CD4-positive, alpha-beta T cell (primary cell): ENCODE measurements at places on chromosomes 13 and 19.

DNA sequence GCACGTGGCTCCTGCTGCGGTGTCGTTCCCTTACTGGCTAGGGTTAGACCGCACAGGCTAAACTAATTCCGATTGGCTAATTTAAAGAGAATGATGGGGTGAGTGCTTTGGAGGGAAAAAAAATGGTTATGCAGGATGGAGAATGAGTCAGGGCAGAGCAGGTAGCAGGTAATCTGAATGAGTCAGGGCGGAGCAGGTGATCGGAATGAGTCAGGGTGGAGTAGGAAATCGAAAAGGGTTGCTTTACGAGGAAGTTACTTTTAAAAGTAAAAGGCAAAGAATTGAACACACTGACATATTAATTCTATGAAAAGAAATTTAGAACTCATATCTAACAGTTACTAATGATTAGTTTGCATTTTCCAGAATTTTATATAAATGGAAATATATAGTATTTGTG lies 335.5 kb downstream of the FOXO1 start:
- DNase-seq = no peak

GRCh38 chr19:45124021-45124420 lies 31.0 kb downstream of the PPP1R37 start:
- DNase-seq = no peak

DNA sequence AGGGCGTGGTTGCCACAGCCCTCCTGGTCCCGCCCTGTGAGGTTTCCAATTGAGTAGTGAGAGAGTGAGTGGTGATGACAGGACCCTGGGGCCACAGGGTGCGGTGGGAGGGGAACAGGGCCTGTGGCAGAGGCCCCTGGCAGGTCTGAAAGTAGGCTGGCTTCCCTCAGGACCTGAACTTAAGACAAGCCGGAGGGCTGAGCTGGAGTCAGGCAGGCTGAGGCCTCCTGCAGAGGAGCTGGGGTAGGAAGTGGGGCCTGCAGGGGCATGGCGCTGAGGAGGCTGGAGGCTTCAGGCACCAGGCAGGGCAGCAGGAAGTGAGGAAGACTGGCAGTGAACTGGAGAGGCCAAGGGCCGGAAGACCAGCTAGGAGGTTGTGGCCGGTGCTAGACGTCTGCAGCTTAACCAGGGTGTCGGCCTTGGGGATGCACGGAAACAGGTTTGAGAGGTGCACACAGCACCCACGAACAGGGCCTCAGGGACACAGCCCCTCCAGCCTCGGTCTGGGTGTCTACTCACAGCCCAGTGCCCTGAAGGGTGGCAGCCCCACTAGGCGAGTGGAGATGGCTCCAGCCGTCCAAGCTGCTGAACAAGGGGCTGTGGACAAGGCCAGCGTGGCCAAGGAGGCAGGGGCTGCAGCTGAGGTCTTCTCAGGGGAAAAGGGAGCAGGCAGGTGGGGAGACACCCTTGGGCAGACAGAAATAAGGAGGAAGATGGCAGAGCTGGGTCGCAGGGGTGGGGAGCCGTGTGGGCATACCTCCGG lies 17.8 kb downstream of the POP4 start:
- DNase-seq = no peak

DNA sequence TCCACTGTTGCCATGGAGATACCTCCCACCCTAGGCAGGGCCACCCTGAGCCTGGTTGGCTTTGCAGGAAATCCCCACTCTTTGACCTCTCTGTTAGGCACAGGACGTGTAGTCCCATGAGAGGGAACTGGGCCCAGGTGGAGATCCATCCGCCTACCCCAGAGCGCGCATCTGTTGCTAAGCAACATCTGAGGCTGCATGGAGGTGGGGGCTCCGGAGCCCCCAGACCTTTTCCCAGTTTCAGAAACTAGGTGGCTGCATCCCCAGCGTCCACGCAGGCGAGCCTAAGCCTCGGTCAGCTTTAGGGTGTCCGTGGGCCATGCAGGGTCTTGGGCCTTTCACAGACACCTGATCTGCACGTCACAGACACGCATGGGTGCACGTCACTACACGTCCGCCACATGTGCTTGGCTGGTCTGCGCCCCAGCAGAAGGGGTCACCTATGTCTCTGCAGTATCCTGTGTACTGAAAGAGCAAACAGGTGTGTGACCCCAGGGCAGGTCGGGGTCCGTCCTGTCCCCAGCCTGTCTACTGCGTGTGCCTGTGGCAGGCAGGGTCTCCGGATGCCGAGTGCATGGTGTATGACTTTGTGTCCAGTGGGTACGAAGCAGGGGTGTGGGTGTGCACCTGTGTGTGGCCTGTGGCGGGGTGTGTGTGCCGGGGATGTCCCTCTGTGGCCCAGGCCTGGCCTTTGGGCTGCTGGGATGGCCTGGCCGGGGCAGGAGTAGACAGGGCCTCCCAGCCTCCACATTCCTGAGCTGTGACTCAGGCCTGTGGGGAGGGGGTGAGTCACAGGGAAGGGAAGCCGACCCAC lies 4.1 kb upstream of the CIRBP start:
- no peak for DNase-seq

- no peak for DNase-seq
Measured at GRCh38 chr19:27828829-27829228, 1384.1 kb downstream of the UQCRFS1 start.

- peak; percentile 57 for DNase-seq
Measured at GRCh38 chr19:45469945-45470761, 2.4 kb downstream of the FOSB start.

- DNase-seq = peak; percentile 39
Measured at GRCh38 chr19:42129399-42130253, 2.6 kb downstream of the POU2F2 start.

- DNase-seq = no peak
Measured at GRCh38 chr13:96202315-96202714, 112.4 kb downstream of the HS6ST3 start.

DNA sequence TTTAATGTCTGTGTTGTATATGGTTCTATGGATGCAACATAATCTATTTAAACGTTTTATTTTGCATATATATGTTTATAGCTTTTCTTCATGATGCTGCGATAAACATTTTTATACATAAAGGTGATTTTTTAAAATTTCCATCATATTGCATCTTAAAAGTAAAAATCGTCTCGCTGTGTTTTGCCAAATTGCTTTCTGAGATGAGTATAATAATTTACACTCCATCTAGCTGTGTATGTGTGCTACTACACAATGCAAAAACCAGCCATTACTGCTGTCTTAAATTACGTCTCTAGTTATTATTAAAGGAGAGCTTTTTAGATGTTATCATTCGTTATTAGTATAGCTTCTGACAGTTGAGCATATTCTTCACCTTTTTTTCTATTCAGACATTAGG lies 37.2 kb downstream of the METTL21C start:
- no peak for DNase-seq

GRCh38 chr13:40966298-40966697 lies 52.8 kb downstream of the ELF1 start:
- DNase-seq = no peak

- DNase-seq = no peak
Measured at GRCh38 chr13:38819596-38819995, 132.7 kb downstream of the FREM2 start.

DNA sequence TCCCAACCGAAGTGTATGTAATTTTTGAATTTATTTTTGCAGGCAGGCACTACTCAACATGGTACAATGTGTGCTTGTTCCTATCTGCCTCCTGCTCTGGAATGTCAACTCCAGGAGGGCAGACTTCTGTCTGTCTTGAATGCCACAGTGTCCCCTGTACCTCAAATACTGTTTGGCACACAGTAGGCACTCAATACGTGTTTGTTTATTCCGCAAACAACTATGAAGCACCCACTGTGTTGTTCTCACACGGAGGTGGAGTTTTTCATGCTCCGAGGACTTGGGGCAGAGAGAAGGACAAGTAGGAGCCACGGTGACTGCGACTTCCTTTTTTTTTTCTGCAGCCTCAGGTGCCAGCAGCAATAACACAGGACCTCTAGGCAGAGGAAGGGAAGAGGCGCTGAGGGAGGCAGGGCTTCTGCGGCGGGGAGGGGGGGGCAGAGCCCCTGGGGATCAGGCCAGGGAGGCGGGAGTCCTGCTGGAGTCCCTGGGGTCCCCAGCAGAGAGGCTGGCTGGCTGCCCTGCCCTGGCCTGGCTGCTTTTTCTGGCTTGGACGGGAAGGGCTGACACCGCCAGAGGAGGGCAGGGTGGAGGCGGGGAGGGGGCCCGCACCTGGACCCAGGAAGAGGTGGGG lies 29.3 kb upstream of the TNFAIP8L1 start:
- DNase-seq = no peak

- DNase-seq = no peak
Measured at GRCh38 chr19:35764432-35765315, 6.7 kb downstream of the PROSER3 start.

GRCh38 chr19:53004242-53004641 lies 9.5 kb upstream of the ERVV-1 start:
- DNase-seq = no peak

- DNase-seq = no peak
Measured at GRCh38 chr13:90445179-90445578, 902.3 kb upstream of the MIR17HG start.

DNA sequence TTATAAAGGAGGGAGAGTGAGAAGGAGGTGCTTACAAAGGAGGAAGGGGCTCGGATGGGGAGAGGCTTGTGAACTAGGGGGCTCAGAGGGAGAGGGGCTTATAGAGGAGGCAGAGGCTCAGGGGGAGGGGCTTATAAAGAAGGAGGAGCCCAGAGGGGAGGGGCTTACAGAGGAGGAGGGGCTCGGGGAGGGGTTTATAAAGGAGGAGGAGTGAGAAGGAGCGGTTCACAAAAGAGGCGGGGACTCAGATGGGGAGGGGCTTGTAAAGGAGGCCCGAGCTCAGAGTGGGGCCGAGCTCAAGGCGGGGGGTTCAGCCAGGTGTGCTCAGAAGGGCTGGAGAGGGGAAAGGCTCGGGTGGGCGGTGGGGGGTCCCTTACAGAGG lies 500 bp downstream of the SMIM24 start:
- no peak for DNase-seq

- peak; percentile 32 for DNase-seq
Measured at GRCh38 chr13:80979035-80979641, 638.2 kb upstream of the SPRY2 start.

GRCh38 chr13:94353167-94353710 lies 126.2 kb downstream of the DCT start:
- DNase-seq = no peak

DNA sequence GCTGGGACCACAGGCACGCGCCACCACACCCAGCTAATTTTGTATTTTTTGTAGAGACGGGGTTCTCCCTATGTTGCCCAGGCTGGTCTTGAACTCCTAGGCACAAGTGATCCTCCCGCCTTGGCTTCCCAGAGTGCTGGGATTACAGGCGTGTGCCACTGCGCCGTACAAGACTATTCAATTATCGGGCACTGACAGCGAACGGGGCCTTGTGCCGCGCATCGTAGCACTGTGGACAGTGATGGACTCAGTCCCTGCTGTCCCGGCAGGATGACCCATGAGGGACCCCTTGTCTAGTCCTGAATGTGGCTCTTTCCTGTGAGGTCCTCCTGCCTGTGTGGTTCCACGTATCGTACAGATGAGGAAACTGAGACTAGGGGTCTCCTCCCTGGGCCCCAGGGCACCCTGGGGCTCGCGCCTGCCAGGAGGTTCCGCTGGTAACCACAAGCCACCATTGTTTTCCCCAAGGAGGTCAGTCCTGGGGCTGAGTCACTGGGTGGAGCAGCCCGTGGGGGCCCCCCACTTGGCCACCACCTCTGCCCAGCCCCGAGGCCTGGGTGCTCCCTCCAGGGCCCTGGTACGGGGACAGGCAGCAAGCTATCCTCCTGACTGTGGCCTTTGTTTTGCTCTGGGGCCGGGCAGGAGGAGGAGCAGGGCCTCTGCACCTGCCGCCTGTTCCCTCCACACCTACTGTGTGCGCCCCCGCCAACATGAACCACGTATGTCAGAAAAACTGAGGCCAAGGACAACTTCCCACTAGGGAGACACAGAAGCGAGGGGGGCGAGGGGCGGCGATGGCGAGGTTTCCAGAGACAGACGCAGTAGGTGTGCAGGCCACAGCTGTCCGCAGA lies 2.9 kb upstream of the TCF3 start:
- DNase-seq = no peak

GRCh38 chr19:18746401-18747325 lies 44.4 kb downstream of the COMP start:
- DNase-seq = no peak

- DNase-seq = no peak
Measured at GRCh38 chr13:73825143-73825542, 309.1 kb downstream of the KLF12 start.

GRCh38 chr19:43664018-43664417 lies 6.0 kb downstream of the PLAUR start:
- DNase-seq = peak; percentile 31

DNA sequence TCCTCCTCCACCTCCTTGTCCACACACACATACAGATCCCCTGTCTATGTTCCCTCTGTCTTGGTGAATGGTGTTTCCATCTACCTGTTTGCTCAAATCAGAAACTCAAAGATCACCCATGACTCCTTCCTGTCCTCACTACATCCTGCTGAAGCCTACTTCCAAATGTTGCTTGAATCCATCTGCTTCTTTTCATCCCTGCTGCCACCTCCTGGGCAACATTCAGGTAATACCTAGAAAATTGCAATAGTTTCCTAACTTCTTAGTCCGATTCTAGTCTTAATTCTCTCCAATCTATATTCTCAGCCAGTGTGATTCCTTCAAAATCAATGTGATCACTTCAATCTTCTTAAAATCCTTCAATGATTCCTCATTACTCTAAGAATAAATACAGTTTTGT lies 155.5 kb upstream of the STARD13 start:
- no peak for DNase-seq

- DNase-seq = no peak
Measured at GRCh38 chr13:100209857-100210825, 121.2 kb downstream of the PCCA start.

DNA sequence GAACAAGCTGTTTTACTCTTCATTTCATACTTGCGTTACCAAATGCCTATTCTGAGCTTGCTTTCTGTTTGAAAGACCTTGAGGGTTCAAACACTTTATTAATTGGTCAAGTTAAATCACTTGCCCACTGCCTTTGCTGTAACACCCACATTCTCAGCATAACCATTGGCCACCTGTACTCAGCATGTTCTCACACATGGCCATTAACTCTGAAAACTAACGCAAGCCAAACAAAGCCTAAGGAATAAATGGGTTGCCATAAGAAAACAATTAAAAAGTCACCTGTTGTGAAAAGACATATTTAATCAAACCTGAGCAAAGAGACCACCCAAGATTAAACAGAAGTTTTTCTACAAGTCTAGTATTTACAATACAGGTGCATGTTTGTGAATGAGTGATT lies 517.2 kb upstream of the SPRY2 start:
- no peak for DNase-seq

DNA sequence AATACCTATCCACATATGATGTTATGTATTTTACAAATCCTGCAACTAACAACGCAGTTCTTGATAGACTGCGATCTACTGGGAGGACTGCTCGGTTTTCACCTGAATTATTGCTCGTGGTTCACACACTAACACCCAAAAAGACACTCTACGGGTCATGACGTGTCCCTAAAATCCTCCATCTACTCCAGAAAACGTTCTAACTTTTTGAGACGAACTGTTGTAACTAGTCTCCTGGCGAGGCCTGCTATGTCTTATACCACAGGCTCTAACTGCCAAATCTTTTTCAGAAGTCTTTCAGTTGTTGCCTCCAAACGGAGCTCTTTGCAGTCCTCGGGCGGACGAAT lies 108.2 kb downstream of the KCNRG start:
- DNase-seq = no peak
